CD4-positive, alpha-beta memory T cell (primary cell): ENCODE measurements at places on chromosomes 16 and 17.

DNA sequence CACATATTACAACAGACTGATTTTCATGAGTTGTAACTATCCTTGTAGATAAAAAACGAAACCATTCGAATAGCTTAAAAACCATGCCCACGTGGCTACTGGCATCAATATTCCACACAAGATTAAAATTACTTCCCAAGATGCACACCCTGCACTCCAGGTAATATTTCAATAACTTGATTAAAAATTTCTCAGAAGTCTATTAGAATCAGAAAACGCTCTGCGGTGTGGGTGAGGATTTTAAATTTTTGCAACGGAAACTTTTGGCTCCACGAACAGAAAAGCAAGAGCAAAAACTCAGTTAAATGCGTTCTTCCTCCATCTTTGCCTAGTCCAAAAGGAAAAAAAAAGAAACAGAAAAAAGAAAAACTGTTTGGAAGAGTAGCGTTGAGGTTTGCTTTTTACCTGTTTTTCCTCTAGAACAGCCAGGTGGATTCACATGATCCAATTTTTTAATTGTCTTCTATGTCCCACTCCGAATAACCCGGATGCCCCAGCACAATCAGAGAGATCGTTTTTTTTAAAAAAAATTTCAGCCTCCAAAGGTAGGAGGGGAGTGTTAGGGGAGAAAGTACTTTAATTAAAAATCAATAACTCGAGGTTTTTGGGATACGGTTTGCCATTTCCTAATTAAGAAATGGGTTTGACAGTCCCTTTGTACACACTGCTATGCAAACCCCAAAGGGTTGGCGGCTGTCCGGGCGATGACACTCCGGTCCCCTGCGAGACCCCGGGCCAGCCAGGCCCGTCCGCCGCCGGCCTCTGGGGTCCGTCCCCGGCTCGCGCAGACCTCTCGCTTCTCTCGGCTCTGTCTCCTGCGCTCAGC, 708 bp upstream of the NFAT5 start:
- no peak for DNase-seq

- DNase-seq = no peak
Measured at GRCh38 chr17:35376245-35376644, 2.8 kb upstream of the SLFN11 start.

DNA sequence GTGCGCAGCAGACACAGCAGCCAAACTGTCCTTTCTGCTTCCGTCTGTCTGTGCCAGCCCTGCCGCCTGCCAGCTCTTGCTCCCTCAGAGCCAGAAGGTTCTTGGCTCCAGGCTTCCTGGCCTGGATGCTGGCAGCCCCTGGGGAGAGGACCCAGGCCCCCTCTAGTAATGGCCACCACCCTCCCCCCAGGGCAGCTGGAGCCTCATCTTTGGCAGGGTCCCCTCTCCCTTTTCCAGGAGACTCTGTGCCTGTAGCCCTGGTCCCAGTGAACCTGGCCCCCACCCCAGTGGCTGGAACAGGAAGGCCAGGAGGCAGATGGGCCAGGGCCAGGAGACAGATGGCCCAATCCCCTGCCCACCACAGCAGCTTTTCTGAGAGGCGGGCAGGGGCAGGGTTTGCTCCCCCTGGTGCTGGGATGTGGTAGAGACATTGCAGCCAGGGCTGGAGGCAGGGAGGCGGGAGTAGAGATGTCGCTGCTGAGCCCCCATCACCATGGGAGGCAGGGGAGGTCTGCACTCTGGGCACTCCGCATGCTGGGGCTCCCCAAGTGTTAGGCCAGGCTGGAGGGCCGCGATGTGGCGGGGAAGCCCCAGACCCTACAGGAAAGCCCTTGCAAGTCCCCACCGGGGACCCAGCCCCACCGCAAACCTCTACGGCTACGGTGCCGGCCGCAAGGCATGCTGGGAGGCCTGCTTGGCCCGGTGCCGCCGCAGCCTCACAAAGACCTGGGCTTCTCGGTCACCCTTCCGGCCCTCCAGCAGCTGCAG, 16.7 kb downstream of the UNC13D start:
- DNase-seq = peak; percentile 55

DNA sequence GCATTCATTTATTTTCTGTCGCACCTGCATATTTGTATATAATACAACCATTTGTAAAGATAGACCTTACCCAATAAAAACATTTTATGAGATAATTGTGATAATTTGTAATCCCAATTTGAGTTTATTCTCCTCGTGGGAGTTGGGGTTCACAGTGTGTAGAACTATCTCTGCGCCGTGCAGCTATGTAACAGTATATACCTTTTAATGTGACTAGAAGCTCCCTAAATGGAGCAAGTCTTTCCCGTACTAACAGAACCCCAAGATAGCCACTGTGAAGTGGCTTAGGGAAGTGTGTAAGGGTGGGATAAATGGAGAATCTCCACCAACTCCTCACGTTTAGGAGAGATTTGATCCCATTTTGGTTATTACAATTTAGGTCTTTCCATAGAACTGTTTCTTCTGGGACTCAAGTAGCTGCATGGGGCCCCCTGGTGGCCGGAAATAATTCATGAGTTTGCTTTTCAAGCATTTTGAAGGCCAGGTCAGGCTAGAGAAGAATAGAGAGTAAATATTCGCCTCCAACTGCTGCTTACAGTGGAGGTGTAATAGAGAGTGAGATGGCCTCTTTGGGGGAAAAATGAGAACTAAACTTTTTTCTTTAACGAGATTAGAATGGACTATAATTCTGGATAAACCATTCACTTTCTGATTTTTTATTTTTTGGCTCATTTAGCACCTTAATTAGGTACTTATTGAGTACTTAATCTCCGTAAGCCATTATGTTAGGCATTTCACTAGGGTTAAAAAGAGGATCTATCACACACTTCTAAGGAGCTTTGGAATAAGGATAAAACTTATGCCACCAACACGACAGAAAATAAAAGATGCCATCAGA, 4.5 kb downstream of the TMEM100 start:
- DNase-seq = peak; percentile 40

DNA sequence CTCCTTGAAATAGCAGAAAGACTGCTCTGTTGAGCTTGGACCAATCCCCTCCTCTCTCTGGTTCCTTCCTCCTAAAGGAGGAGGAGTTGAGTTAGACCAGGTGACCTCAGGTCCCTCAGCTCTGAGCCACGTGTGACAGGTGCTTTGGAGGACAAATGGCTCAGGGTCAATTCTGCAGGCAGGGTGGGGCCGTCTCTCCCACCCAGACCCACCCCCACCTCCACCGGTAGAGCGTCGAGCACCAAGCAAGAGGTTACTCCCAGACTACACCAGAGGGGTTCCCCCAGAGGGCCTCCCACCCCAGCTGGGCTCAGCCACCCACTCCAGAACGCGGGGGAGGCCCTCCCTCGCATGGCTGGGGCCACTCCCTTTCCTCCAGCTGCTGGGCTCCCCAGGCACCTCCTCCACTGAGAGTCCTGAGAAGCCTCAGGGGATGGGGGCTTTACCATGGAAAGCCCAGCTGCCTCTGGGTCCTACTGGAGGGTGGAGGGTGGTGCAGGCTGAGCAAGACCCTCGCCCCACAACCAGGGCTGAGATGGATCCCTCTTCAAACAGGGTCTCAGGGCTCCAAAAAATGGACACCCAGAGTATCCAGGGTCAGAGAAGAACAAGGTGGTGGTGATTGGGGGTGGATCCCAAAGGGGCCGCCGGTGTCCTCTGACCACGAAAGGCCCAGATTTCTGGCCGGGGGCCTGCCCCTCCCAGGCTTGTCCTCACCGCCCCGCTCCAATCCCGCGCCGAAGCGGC, 7.6 kb downstream of the MYO1C start:
- DNase-seq = peak; percentile 62

DNA sequence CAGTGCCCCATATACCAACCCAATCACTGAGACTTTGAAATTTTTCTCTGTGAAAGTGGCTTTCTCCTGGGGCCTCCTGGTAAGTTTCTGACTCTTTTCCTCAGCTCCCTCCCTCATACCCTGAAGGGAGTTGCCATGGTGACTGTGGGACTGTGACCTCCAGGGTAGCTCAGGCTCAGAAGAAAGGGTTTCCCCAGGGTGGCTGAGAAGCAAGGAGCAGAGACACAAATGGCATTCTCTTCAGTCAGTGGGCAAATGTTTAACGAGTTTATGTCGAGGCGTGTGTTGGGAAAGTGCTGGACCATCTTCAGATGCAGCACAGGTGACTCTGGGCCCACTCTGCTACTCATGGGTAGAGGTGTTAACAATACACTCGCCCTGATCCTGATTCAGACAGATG, 46.8 kb downstream of the MRPS23 start:
- DNase-seq = no peak

DNA sequence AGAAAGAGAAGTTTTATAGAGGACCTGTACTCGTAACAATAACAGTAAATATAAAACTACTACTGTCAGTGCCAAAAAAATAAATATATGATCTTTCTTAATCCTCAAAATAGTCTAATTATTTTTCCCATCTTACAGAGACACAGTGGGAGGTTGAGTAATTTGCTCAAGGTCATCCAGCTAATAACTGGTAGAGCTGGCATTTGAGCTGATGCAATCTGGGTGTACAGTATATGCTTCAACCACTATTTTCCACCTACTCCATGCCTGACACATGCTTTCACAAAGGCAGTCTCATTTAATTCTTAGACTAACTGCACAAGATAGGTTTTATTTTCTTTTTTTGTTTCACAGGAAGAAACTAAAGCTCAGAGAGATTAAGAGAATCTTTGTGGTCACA, 33.6 kb downstream of the PIGL start:
- DNase-seq = no peak

DNA sequence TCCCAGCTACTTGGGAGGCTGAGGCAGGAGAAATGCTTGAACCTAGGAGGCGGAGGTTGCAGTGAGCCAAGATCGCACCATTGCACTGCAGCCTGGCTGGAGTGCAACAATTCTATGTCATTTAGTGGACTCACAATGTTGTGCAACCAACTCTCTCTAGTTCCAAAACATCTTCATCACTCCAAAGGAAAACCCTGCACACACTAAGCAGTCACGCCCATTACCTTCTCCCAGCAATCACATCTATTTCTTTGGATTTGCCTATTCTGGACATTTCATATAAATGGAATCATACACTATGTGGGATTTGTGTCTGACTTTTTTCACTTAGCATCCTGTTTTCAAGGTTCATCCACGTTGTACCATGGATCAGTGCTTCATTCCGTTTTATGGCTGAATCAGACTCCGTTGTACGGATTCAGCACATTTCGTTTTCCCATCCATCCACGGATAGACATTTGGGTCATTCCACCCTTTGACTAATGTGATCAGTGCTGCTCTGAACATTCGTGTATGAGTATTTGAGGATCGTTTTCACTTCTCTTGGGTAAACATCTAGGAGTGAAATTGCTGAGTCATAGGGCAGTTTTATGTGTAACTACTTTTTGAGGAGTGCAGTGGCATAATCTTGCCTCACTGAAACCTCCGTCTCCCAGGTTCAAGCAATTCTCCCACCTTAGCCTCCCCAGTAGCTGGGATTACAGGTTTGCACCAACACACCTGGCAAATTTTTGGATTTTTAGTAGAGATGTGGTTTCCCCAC, 45.4 kb upstream of the EMP2 start:
- no peak for DNase-seq

DNA sequence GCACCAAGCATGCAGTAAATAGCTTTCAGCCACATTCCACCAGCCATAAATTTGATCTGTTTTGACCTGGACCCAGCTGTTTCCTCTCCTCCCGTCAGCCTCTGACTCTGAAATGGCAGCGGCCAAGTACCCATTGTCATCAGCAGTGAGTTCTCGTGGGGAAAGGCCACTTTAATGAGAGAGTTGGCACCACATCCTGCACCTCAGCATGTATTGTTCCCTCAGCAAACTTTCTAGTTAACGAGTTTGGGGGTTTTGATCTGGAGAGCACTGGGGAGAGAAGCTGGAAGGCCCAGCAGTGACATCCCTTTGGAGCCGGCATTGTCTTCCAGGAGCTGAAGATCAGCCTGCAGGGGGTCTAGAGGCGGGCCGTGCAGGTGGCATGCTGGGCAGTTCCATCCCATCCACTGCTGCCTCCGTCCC, 84.9 kb downstream of the RPA1 start:
- no peak for DNase-seq

DNA sequence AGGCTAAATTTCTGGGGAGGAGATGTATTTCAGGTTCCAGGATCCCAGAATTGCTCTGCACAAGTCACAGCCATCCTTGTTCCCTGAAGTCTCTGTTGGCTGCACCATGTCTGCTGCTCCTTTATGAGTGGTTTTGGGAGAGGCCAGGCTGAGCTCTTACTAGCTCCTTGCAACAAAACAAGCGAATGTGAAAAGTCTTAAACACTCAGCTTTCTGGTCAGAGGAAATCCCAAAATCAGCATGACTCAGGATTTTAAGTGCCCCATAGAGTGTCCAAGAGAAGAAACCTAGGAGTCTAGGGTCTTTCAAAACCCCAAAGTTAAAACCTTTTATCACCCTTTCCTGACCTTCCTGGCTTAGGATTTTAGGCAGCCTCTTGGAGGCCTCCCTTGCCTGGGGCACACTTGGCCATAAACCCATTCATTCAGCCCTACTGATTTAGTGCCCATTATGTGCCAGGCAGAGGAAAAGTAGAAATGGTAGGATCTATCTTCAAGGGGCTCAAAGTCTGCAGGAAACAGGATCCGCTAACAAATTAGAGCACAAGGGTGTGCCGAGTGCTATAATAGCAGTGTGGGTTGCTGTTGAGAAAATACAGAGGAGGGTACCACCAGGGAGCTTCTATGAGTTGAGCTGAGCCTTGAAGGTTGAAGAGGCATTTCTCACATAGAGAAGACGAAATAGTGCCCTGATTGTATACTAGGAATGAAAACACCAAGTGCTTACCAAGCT, 36.9 kb downstream of the SOST start:
- DNase-seq = no peak

- DNase-seq = no peak
Measured at GRCh38 chr16:1642148-1642547, 30.0 kb downstream of the CRAMP1 start.

GRCh38 chr16:2210009-2210332, 692 bp downstream of the BRICD5 start:
- no peak for DNase-seq

DNA sequence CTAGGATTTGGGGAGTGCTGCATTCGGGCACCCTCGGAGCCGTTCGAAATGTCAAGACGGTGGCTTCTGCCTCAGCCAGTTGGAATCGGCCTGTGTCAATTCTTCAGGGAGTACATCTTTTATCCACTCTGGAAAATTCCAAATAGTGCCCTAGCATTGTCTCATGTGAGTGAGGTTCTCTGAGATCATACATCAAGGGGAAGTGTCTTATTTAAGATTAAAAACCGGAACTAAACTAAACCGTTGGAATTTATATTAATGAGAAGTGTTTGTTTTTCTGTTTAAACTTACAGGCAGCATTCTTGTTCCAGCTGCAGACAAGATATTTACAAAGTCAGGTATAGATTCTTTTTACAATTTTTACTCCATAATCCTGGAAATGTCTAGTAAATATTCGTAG, 56.8 kb downstream of the SLC47A1 start:
- DNase-seq = no peak

GRCh38 chr17:41986634-41987033, 20.0 kb downstream of the CNP start:
- no peak for DNase-seq

GRCh38 chr17:7237761-7238419, 1.4 kb downstream of the PHF23 start:
- DNase-seq = peak; percentile 70

DNA sequence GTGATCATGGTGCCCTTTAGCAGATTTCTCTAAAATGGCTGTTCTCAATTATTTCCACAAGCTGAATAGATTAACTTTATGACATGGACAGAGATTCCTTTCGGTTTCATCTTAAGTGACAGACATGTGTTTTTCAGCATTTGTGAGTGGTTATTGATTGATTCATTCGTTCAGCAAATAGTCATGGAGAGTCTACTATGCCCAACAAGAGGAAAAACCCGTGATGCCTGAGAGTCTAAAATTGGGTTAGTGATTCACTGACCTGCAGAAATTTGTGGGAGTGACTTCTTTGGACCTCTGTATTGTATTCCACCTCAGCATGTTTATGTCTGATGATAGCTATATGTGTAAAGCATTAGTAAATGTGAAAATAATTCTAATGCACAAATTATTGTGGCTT, 28.0 kb upstream of the DUSP14 start:
- no peak for DNase-seq
